Activated T-helper 1 cell treated with anti-CD3 and anti-CD28 coated beads, Interleukin-12 subunit alpha, Interleukin-12 subunit beta, Interleukin-2, Interleukin-4 antibody, amounts not matched to agents 30 ng/mL and 10 ng/mL and 1 ng/mL, durations not matched to agents 14 hours and 24 hours and 36 hours (primary cell): ENCODE measurements at places on chromosomes 1 and 21.
A peak's percentile ranks its signal among the peaks of the same experiment; 100 is the strongest.

DNA sequence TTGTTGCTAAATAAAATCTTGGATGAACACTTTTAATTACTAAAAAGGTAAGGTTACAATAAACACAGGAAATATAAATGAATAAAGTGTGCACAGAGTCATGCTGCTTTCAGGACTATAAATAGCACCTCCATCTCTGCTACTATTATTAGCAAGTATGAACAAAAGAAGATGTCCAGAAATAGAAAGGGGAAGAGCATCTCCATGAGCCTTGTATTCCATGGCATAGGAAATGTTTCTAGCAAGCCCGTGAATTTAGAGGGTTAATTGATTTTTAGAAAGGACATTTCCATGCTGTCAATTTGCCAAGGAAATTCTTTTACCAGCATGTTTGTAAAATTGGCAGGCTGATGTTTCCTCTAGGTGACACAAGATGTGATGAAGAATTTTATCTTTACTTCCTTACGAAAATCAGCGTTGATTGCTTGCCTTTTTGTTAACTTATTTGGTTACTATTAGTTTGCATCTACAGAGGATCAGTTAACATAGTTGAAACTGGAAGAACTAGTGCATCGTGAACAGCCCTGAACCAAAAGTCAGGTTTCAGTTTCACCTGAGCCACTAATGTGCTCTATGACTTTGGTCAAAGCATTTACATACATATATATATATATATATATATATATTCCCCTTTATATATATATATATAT lies 45.3 kb downstream of the NR5A2 start:
- DNase-seq: no peak

- no peak for DNase-seq
Measured at GRCh38 chr1:65229754-65230339, 79.5 kb upstream of the DNAJC6 start.

DNA sequence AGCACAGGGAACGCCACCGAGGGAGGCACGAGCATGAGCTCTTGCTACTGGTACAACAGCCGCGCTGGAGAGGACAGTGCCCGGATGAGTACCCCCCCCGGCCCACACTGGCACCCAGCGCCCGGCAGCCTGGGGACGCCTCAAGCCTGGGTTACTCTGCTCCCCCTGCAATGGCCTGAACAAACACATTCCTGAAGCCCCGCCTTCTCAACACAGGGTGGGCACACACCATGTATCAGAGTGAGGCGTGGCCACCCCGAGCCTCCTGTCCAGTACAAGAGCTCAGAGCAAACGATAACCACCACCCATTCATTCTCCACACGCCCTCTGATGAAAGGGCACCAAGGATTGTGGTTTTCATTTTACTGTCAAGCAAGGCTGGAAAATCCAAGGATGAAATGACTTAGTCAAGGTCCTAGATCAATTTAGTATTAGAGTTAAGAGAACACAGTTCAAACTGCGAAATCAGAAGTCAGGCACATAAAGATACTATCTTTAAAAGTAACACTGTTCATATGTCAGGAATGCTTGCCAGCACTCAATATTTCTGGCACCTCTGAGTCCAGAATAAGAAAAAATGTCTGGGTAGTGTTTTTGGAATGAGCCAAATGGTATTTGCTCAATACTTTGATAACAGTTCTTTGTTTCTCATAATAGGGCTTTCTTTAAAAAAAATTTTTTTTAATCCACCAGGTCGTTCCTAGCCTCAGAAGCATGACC lies 22.0 kb downstream of the UBE2G2 start:
- DNase-seq: no peak

- no peak for DNase-seq
Measured at GRCh38 chr21:36035381-36035791, 24.9 kb downstream of the SETD4 start.

GRCh38 chr1:205285381-205286101 lies 36.0 kb downstream of the NUAK2 start:
- DNase-seq: peak; percentile 40

DNA sequence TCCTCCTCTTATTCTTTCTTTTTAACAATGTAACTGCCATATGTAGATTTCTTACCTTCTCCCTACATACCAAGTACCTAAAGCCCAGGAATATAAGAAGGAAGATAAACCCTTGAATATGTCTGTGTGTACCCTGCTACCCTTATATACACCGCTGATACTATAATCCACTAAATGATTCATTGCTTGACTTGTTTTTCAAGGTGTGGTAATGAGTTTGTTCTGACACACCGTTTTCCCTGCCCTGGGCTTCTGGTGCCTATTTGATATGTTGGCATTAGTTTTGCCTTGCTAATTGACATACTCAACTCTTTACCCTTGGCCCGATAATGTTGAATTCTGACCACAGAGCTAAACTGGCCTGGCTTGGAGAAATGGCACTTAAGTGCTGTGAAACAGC lies 64.3 kb downstream of the IL23R start:
- DNase-seq: no peak

- DNase-seq: peak; percentile 11
Measured at GRCh38 chr1:226223786-226224244, 351 bp downstream of the MIXL1 start.

GRCh38 chr1:196651637-196652215 lies at the start of gene CFH:
Gene CFH (plus strand): TSS chr1:196652043. CDS start chr1:196652118, 75 bp downstream.
- no peak for DNase-seq

GRCh38 chr1:228358764-228359612 lies 47.6 kb downstream of the TRIM11 start:
- DNase-seq: no peak

- no peak for DNase-seq
Measured at GRCh38 chr1:116104667-116105066, 6.5 kb upstream of the MAB21L3 start.

GRCh38 chr1:245074232-245074747 lies 80.5 kb upstream of the KIF26B start:
- no peak for DNase-seq

DNA sequence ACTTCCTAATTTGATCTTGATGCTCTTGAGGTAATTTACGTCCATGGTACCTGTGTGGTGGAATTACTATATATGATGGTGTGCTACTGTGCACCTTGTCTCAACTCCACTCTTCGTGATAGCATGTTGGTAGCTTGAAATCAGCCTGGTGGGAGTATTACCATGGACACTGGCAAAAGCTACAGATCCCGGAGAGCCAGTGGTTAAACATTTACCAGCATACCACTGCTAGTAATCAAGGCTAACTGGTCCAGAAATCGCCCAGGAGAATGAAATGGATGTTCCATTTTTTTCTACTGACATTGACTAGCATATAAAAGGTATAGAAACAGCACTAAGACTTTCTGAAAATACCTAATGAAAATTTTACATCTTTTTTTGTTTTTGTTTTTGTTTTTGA lies 30.6 kb downstream of the ELK4 start:
- no peak for DNase-seq

DNA sequence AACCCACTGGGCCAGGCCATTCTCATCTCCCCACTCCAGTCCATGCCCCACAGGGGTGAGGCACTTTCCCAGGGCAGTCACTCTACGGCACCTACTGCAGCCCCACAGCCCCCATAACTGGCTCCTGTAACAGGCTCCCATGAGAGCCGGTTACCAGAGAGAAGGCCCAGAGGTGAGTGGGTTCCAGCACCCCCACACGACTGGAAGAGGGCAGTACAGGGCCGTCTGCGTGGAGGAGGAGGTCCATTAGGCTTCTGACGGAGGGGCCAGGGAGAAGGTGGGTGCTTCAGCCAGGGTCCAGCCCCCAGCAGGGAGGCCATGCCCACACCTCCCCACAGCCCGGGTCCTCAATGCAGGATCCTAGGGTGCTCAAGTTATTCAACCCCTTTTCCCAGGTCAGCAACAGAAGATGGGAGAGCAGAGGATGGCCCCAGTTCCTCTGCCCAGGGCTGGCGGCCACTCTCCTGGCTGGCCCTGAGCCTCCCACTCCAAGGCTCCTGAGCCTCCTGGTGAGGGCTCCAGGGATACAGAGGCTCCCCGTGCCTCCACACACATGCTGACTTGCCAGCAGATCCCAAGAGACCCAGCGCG lies 1.6 kb downstream of the ACAP3 start:
- no peak for DNase-seq

- no peak for DNase-seq
Measured at GRCh38 chr1:18764362-18764761, 95.1 kb downstream of the TAS1R2 start.

GRCh38 chr1:224505454-224506093 lies 71.0 kb upstream of the WDR26 start:
- no peak for DNase-seq

DNA sequence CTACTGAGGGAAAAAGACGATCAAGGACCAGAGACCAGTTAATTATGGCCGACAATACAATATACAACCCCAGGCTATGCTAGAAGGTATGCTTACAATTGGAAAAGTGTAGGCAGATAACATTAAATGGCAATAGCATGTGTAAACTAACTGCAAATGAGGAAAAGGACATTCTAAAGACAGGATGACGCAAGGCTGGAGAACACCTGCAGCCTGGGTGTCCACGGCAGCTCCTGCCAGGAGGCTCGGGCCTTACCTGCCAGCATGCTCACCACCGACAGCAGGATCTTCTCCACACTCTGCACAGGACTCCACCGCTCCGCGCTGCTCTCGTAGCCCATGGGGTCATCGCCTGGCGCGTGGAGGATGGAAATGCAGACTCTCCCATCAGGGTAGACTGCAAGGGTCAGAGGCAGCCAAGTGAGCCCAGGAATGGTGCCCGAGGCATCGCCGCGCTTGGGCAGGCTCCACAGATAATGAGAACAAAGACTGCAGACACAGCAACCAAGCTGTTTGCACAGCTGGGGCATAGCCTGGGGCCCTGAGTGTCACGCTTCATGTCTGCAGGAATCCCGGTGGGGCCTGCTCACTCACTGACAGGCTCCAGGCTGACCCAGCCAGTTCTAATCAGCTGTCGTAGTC lies 28.2 kb downstream of the UBE2G2 start:
- DNase-seq: no peak

- DNase-seq: no peak
Measured at GRCh38 chr1:96782856-96783255, 61.3 kb downstream of the PTBP2 start.

DNA sequence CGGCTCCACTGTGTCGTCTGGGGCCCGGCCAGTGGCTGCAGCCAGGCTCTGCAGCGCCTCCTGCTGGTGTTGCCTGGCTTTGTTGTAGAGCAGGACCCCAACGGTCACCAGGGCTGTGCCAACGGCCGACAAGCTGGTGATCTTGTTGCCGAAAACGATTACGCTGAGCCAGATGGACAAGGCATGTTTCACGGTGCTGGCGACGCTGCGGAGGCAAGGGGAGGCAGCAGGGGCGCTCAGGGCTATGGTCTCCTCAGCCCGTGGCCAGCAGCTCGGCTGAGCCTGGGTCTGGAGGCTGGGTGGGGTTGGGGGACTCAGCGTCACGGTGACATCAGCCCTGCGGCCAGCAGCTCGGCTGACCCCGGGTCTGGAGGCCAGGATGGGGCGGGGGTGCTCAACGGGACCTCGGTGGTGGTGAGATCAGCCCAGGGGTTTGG lies 7.0 kb upstream of the CDK11B start:
- no peak for DNase-seq

GRCh38 chr1:11176081-11176706 lies 13.0 kb upstream of the ANGPTL7 start:
- no peak for DNase-seq

DNA sequence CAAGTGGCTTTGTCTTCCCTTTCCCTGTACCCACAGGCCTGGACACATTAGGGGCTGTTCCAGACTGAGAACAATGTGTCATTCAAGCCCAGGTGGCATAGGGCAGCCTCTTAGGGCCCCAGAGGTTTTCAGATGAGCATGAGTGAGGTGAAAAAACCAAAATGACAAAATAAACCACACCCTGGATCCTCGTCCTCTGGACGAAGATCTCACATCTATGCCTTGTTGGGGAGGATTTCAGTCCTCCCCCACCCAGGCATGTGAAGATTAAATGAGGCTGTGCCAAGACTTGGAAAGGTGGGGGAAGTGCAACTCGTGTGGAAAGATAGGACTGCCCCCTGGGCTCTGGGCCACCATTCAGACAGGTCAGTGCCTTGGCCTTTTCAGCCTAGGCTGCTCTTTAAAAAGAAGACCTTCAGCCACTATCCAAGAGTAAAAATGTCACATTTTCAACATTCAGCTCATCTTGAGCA lies 32.8 kb upstream of the IL19 start:
- no peak for DNase-seq

GRCh38 chr1:84892705-84893618 lies at the start of gene LPAR3:
Gene LPAR3 (minus strand): TSS chr1:84893206. CDS start chr1:84866120, 27,086 bp downstream.
- DNase-seq: no peak

- no peak for DNase-seq
Measured at GRCh38 chr1:234246638-234247116, 126.6 kb upstream of the COA6 start.

DNA sequence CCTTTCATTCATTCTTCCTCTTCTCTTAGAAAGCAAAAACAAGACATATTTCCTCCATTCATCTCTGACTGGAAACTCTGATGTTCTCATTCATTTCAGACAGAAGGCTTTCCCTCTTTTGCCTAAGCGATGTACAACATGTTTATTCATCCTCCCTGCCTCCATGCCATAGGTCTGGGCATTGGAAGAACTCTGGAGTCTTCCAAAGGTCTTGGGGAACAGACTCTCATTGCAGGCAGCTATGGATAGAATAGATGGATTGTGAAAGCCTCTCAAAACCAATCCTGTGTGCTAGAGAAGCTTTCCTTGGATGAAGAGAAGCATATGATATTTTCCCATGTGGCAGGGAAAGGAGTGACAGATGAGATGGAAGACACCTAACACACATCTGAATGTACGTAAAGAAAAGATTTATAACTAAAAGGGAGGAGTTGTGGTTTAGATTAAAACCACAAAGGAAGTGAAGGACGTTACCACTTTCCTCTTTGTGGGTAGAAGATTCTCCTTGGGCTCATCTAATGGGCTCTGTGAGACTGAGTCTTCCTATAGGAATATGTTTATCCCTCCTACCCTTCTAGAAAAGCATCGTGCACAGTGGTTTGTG lies 38.7 kb downstream of the BCL9 start:
- no peak for DNase-seq

DNA sequence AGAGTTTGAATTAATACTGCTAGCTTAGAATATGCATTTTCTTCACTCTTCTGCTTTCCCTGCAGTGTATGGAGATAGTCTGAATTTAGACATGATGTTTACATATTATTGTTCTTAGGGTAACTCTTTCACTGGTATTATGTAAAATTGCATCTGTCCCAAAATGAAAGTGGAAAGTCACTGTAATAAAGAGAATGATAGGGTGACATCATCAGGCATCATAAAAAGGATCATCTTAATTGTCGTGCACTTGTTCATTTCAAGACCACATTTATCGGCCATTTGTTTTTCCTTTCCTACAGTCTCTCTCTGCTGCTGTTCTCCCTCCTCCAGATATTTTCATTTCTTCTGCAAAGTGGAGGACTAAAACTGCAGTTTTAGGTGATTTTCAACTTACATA lies 61.9 kb upstream of the ZNF281 start:
- DNase-seq: no peak

GRCh38 chr1:217067642-217068041 lies 344.4 kb upstream of the ESRRG start:
- DNase-seq: no peak

- DNase-seq: no peak
Measured at GRCh38 chr1:247536340-247536739, at the start of gene OR2C3. Gene OR2C3 (minus strand): TSS chr1:247536440. CDS start chr1:247532511, 3,929 bp downstream.
